ENCODE measurements at places on chromosomes 4 and X.

DNA sequence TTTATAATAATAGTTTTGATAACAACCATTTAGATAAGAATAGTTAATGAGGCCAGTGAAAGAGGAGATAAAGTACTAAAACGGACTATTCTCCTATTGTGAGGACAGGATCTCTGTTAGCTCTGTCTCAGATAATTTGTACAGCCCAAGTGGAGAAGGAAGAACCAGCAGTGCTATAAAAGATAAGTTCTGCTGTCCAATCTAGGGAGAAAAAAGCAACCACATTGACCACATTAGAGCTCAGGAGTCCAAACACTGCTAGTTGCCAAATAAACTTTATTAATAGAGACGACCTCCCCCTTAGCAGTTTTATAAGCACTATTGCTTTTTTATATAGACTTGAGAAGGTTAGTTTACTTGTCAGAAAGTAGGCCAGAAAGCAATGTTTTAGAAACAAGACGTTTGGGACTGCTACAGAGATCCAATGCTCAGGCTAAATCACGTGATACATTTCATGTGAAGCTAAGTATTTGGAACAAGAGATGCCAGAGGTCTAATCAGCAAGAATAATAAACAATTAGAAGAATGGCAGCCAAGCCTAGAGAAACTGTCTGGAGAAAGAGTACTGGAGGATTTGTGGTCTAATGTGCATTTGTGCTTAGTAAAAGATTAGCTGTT lies 15.9 kb downstream of the IL15 start:
- no peak for DNase-seq

DNA sequence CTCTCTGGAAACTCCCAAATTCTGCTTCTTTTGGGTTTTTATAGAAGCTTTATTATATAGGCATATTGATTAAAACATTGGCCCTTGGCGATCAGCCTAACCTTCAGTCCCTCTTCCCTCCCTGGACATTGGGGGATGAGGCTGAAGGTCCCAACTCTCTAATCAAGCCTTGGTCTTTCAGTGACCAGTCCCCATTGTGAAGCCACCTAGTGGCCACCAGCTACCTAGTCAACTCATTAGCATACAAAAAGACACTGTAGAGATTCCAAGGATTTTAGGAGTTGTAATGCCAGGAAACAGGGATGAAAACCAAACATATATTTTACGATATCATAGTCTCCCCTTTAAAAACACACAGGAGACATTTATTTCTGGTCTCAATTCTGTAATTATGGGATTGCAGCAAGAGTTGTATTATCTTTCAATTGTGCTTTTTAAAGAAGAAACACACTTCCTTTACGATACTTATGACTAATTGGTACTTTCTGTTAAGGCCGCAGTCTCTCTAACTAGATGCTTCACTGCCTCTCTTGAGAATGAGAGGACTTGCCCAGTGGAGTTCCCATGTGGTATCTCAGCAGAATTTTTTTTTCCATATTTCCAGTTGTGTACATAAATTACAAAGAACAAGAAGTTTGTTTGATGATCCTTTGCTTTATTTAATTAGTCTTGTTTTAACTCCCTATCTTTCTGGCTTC lies 58.2 kb downstream of the WDR17 start:
- no peak for DNase-seq

DNA sequence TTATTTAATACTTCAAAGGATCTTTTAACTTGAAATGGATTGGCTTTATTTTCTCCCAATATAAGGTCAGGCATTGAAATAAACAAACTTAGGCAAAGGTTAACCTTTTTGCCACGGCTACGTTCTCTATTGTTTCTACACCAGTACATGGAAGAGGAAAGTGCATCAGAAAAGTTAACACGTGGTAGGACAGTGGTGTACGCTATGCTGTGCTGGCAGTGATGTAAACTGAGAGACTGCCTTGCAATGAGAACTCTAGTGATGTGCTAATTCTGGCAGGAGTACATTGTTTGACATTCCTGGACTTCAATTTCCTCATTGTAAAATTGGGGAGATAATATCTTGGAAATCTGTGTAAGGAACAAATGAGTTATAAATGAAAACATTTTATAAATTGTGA lies 208.2 kb downstream of the TMA16 start:
- no peak for DNase-seq

GRCh38 chr4:143407474-143407873 lies 70.8 kb downstream of the GAB1 start:
- DNase-seq: no peak

DNA sequence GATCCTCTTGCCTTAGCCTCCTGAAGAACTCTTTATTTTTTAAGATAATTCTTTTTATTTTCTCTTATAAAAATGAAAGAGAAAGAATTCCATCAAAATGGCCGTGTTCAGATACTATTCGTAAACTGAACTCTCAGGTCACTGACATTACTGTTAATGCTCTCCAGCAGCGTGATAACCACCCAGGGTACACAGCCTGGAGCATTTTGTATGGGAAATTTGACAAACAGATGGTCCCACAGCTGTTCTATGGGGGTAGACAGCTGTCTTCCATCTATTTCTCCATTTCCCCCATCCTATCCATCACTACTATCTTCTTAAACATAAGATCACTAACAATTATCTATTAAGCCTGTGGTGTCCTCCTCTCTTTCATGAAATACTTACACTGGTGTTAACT lies 47.8 kb downstream of the SYNPO2 start:
- no peak for DNase-seq

DNA sequence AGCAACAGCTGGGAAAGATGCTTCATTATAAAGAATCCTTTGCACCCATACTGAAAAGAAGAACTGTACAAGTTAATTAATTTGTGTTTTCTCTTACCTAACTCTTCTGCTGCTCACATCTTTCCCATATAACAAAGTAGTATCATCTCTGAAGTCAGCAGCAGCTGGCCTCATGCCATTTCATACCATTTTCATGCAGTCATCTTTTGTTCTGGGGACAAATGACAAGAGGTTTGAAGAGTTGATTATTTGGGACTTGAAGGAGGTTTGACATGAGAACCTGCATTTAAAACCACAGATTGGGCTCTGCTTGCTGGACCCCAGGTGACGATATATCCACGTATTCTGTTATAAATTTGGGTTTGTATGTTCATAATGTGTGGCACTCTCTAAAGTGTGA lies 430.3 kb downstream of the SPRY1 start:
- no peak for DNase-seq

- no peak for DNase-seq
Observed at GRCh38 chr4:13102092-13102742, 381.9 kb downstream of the RAB28 start.

GRCh38 chr4:139134403-139134802 lies 42.6 kb downstream of the ELF2 start:
- DNase-seq: no peak

- DNase-seq: no peak
Observed at GRCh38 chr4:12875640-12876243, 608.4 kb downstream of the RAB28 start.

DNA sequence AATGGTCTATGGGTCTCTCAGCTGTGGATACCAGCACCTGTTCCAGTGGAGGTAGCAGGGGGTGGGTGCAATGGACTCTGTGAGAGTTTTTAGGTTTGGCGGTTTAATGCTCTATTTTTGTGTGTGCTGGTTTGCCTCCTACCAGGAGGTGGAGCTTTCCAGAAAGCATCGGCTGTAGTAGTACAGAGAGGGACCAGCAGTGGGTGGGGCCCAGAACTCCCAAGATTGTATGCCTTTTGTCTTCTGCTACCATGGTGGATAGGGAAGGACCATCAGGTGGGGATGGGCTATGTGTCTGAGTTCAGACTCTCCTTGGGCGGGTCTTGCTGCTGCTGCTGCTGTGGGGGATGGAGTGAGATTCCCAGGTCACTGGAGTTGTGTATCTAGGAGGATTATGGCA lies 557.2 kb upstream of the GRID2 start:
- no peak for DNase-seq

DNA sequence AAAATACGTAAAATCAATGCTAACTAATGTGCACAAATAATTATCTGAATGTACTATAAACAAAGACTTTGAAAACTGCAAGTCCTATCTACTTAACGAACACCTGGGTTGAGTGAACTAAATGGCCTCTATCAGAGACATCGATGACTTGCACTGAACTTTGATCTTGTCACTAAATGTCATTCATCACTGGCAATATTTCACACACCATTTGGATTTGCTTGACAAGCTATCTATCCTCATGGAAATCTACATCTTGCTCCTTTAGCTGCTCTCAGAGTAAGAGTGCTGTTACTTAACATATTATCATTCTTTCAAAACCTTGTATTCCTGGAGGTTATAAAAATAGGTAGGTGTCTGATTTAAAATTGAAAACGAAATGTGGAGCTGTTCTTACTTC lies 289.3 kb downstream of the TLL1 start:
- no peak for DNase-seq

GRCh38 chrX:18643853-18644252 lies 28.1 kb downstream of the RS1 start:
- DNase-seq: no peak

Data from T-helper 1 cell (primary cell).